ENCODE measurements at places on chromosomes 5 and 9.

DNA sequence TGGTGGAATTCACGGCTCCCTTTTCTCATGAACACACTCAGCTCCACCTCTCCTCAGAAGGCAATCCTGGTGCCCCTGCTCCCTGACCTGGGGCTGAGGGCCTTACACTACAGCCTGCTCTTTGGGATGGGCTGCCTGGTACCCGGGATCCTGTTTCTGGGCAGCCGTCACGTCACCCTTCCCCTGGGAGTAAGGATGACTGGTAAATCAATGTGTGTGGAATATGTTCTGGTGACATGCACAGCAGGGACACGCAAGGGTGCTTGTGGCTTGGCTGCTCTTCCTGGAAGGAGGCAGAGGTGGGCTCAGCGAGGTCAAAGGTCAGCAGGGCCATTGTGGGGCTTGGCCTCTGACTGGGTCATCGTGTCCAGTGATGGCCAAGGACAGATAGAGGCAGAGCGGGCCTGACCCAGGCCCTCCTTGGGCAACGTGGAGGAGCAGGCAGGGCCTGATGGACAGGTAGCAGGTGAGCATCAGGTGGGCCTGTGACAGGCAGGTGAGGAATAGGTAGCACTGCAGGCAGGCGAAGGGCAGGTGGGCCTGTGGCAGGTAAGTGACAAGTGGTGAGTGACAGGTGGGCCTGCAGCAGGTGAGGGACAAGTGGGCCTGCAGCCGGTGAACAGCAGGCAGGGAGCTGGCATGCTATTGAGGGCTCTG lies 399.4 kb upstream of the IRX4 start:
- no peak for DNase-seq

DNA sequence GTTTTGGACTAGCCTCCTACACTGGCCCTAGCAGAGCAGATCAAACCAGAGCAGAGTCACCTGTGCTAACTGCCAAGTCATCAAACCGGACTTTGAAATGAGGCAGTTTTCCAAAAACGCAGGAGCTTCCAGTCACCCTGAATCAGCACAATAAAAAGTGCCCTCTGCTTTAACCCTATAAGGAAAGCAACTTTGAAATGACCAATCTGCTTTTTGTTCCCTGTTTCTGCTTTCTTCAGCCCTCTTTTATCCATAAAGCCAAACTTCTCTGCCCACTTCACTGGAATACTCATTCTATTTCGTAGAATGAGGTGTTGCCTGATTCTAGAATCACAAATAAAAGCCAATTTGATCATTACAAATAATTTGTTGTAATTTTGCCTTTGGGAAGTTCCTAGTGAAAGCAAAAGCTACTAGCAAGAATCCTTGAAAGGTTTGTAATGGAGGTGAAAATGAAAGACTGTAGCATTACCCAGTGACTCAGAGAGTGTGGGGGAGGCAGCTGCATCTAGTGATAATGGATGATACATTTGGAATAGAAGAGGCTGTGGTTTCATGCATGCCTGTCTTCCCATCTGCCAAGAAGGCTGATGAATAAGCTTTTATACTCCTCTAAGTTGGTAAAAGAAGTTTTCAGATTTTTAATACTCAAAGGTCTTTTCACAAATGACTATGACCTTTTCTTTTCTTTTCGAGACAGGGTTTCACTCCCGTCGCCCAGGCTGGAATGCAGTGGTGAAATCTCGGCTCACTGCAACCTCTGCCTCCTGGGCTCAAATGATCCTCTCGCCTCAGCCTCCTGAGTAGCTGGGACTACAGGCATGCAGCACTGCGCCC lies 14.9 kb downstream of the SPAAR start:
- peak; percentile 87 for DNase-seq

GRCh38 chr5:53895091-53895683 lies 334.7 kb downstream of the NDUFS4 start:
- DNase-seq: no peak

DNA sequence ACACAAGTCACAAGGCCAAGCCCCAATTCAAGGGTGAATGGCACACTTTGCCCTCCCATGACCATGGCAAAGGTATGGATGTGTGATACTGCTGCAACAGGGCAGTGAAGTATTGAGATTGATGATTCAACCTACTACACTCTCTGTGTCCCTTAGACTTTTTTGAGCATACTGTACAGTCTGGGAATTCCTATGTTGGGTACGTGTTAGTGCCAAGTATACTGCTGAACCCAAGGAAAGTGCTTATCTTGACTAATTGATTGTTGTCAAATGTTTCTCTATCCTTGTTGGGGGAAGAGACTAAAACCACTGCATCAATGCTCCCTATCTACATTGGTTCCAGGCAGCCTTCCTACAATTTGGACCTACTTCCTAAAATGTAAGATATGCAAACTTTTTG lies 93.7 kb downstream of the NDFIP1 start:
- no peak for DNase-seq

DNA sequence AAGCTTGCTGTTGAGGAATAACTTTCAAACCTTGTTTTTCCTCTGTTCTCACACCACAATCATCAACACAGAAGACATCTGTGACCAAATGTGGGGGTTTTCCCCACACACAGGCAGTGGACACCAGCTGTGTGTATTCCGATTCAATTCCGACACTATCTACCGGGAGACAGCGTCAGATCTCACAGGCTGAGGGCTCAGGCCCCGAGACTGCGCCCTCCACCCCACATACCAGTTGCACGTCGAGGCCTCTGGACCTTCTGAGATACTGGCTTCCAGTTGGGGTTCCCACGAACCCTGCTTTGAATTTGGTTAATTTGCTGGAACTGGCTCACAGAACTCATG lies 41.3 kb downstream of the STK10 start:
- no peak for DNase-seq

GRCh38 chr5:60887096-60887495 lies 43.0 kb upstream of the ELOVL7 start:
- no peak for DNase-seq

- no peak for DNase-seq
These were observed 511.0 kb downstream of the PRELID2 start for GRCh38 chr5:145324101-145324500.

DNA sequence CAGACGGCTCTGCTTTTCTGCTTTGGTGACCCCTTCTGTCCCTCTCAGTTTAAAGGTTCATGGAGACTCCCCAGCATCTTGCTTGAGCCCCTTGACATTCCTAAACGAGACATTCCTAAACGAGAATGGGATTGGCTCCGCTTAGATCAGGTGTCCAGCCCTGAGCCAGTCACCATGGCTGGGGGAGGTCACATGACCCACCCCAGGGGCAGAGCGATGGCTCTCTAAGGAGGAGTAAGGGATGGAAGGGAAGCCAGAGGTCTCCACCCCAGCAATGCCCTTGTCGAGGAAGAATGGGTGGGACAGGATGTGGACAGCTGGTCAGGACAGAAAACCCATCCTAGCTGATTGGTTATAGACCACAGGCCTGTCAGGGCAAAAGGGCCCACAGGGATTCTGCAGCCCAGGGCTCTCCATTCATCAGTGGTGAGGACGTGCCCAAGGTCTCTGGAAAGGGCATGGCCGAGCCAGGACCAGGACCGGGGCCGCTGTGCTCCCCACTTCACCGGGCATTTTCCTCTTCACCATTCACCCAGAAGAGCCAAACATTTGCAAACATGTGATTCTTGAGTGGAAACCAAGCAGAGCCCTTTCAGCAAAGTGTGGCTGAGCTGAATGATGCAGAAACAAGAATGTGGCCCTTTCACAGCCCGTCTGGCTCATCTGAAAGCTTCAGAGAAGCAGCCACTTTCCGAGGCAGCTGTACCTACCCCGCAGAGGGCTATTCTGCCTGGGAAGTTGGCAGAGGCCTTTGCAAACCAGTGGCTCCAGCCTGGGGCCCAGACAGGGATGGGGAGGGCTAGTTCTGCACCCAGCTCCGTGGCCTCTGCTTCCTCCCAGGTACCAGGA lies 19.8 kb upstream of the AIF1L start:
- DNase-seq: no peak

Measured in AG09309 (cell line).